ENCODE measurements at places on chromosomes 1 and 21. TPM values are rescaled to one million over a fixed set of nuclear protein-coding genes. Genes with fewer than 3 reads are reported as not detected.

Gene CHML
- 18.7 TPM for total RNA-seq

Gene ZYG11A
- total RNA-seq = 0.13 TPM

- no peak for DNase-seq
Measured at GRCh38 chr1:235739124-235739523, 89.5 kb upstream of the GNG4 start.

GRCh38 chr21:41500931-41501381 lies 7.0 kb downstream of the TMPRSS2 start:
- DNase-seq = no peak

GRCh38 chr21:44575307-44576024 lies 1.9 kb downstream of the KRTAP10-4 start:
- DNase-seq = no peak

DNA sequence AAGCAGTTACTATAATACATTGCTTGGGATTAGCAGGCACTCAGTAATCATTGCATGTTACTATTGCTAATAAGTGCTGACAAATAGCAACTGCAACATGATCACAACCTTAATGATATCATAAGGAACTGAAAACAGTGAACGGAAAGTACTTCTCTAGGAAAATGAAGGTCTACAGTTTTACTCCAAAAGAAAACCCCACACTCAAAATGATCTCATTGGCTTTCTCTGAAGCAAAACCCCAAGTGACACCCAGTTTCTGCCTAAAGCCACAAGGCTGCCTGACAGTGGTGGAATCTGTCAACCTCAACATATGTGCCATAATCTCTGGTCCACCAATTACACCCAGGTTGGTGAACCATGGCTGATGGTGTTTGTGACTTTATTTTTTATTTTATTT lies 137.6 kb downstream of the PTGER3 start:
- DNase-seq = peak; percentile 40

DNA sequence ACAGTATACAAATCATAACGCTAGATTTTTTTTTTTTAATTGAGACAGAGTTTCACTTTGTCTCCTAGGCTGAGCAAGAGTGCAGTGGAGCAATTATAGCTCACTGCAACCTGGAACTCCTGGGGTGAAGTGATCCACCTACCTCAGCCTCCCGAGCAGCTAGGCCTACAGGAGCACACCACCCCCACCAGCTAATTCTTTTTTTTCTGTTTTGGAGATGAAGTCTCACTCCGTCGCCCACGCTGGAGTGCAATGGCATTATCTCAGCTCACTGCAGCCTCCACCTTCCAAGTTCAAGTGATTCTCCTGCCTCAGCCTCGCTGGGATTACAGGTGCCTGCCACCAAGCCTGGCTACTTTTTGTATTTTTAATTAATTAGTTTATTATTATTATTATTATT lies 21.3 kb downstream of the NPR1 start:
- no peak for DNase-seq

Gene HSD3B1
- total RNA-seq = not detected

DNA sequence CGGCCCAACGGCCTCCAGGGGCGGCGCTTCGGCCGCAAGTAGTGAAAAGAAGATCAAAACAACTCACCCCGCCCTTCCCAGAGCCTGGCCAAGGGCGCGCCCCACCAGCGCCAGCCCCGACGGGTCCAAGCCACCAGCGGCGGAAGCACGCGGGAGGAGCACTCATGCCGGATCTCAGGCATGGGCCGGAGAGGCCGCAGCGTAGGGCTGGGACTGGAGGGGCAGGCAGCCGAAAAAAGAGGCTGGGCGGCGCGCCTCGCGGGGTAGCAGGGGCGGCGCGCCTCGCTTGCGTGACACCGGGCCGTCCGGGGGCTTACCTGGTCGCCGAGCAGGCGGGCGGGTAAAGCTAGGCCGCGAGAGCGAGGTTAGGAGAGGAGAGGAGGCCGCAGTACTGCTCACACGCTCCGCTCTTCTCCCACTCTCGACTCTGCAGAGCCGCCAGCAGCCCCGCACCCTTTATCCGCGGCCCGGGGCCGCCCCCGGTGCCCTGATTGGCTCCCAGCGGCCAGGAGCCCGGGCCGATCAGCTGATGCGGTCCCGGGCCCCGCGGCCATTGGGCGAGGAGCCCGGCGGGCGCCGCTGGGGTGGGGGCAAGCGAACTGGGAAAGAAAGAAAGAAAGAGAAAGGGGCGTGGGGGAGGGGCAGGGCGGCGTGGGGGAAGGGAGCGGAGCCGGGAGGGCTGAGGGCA lies at the start of gene GLUL:
TSS of gene GLUL (minus strand) at position 429 of the 688 bp plus-strand sequence. CDS start 3,053 bp downstream, outside the sequence.
- peak; percentile 79 for DNase-seq

DNA sequence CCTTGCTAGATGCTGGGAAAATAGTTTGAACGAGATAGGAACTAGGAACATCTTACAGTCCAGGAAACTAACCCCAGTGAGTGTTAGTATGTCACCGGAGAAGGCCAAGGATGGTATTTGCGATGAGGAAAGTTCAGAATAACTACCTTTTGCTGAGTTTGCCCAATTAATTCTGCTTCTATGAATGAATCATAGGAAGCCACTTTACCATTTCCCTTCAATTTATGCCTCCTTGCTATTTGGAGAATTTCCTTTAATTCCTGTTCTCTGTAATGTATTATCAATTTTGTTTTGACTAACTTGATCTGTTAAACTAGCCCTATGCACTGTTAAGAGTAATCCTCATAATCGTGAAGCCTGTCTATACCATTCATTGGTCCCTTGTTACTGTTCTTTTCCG lies 40.7 kb upstream of the HLX start:
- no peak for DNase-seq
